ENCODE measurements at places on chromosomes 5 and 9. TPM values are rescaled to one million over a fixed set of nuclear protein-coding genes. Genes with fewer than 3 reads are reported as not detected.

Gene SOX30
- total RNA-seq, result under 0.01 TPM

Gene DND1
- 0.82 TPM for total RNA-seq

Gene LSM11
- total RNA-seq, result 90.1 TPM

Gene WNT8A
- 0.82 TPM for total RNA-seq

Gene FOXD4L6
- 0.82 TPM for total RNA-seq

Gene ZFP37
- total RNA-seq, result 22.8 TPM

Gene LECT2
- not detected for total RNA-seq

Gene GEMIN5
- total RNA-seq, result 18.8 TPM

Gene NREP
- total RNA-seq, result 536 TPM
